ENCODE measurements at places on chromosomes 7 and 10. TPM values are rescaled to one million over a fixed set of nuclear protein-coding genes. Genes with fewer than 3 reads are reported as not detected.

GRCh38 chr10:124572751-124573150 lies 111.1 kb downstream of the LHPP start:
- no peak for DNase-seq

Gene PRKCQ
- total RNA-seq, result not detected

- DNase-seq, result no peak
These were observed 552.5 kb downstream of the TYW1 start for GRCh38 chr7:67549126-67549525.

Gene FAM221A
- 0.51 TPM for total RNA-seq

- no peak for DNase-seq
These were observed 1.9 kb upstream of the CYP26A1 start for GRCh38 chr10:93071674-93072224.

DNA sequence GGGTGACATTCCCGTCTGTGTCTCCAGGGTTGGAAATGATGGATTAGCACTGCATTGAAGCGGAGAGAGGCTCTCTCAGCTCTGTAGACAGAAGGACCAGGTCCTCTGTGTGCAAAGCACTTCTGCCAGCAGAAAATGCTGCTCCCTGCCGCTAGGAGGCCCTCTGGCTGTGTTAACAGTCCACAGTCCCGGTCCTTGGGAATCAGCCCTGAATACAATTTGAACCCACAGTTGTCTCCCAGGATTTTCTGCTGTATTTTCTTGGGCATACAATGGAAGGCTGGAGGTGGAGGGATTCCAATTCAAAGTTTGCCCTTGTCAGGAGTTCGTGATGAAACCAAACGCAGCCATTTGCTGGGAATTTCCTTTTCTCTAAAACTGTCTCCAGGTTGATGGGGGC lies 205.2 kb downstream of the GLRX3 start:
- peak; percentile 44 for DNase-seq

GRCh38 chr10:100006243-100006886 lies 3.4 kb downstream of the DNMBP start:
- DNase-seq, result peak; percentile 26

DNA sequence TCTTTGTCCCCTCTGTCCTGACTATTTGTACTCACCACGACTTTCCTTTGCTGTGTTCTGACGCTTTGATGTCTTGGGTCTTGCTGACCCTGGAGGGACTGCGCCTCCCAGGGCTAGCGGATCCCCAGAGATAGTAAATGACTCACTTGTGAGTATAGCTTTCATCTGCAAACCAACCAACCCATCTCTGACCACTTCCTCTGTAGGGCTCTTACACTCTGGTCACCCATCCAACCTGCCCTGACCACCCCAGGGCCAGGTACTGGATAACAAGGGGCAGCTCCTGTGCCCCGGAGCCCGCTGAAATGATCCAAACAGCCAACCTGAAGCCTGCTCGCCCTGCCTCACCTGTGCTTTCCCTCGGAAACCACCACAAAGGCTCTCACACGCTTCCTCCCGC lies 125.2 kb upstream of the CARD11 start:
- no peak for DNase-seq

DNA sequence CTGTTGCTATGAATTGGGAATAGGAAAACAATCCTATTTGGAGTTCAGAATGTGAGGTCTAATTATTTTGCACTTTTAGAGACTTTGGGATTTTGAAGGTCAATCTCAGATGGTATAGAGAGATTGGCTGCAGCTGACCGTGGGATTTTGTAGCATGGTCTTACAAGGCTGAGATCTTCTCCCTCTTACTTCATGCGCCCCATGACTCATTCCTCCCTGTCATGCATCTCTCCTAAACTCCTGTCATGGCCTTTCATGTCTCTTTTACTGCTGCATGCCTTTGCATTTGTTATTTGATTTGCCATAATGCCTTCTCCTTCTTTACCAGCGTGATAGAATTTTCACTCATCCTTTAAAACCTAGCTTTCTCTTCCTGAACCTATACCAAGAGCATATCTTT lies 133.1 kb downstream of the BBS9 start:
- no peak for DNase-seq

DNA sequence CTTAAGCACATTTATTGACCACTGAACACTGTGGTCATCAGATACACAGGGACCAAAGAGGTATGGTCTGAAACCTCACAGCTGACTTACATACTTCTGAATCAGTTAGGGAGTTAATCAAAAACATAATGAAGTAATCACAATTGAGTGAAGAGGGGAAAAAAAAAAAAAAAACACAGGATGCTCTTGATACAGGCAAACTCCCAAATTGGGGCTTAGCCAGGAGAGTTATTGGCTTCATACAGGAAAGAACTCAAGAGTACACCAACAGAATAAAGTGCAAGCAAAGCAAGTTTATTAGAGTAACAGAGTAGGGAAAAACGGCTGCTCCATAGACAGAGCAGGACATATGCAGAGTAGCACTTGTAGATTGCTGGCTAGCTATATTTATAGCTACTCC lies 917.0 kb downstream of the CNTNAP2 start:
- no peak for DNase-seq

Gene SORCS3
- 0.05 TPM for total RNA-seq

Data from SK-MEL-5 (cell line).